ENCODE measurements at places on chromosomes 5 and 9.

GRCh38 chr9:16045651-16046280, 492.9 kb downstream of the CCDC171 start:
- H3K4me1 ChIP-seq = peaks cover 11% of the 10 kb centered on the region
- no peak for DNase-seq
- H3K27ac ChIP-seq = no peak overlapping the region
- H3K36me3 ChIP-seq = peaks cover 4% of the 10 kb centered on the region
- H3K27me3 ChIP-seq = no peaks in the 10 kb centered on the region

DNA sequence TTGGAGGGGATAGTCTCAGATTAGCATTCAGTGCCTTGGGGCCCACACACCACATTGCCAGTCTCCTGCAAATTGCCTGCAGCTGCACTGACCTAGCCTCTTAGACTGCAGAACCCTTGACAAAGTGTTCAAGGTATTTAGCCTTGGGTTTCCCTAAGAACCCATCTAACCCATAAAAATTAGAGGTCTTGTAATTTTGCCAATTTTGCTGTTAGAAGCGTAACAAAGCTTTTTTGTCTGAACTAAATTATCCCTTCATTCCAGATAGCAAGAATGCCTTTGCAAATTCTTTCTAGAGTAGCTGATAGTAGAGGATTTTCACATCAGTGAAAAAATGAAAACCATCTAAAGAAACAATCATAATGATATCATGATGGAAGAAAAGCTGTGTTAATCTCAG, 74.0 kb upstream of the CCNG1 start:
- H3K4me3 ChIP-seq = no peak overlapping the region
- H3K36me3 ChIP-seq = no peaks in the 10 kb centered on the region
- H3K4me1 ChIP-seq = no peaks in the 10 kb centered on the region
- H3K27ac ChIP-seq = no peak overlapping the region
- DNase-seq = no peak

- no peaks in the 10 kb centered on the region for H3K4me1 ChIP-seq
- no peak for DNase-seq
- H3K27ac ChIP-seq = peak overlapping the region; percentile 45
- no peaks in the 10 kb centered on the region for H3K27me3 ChIP-seq
- no peak overlapping the region for H3K4me3 ChIP-seq
- H3K36me3 ChIP-seq = no peaks in the 10 kb centered on the region
These were observed 43.6 kb upstream of the DHFR start for GRCh38 chr5:80698369-80698768.

DNA sequence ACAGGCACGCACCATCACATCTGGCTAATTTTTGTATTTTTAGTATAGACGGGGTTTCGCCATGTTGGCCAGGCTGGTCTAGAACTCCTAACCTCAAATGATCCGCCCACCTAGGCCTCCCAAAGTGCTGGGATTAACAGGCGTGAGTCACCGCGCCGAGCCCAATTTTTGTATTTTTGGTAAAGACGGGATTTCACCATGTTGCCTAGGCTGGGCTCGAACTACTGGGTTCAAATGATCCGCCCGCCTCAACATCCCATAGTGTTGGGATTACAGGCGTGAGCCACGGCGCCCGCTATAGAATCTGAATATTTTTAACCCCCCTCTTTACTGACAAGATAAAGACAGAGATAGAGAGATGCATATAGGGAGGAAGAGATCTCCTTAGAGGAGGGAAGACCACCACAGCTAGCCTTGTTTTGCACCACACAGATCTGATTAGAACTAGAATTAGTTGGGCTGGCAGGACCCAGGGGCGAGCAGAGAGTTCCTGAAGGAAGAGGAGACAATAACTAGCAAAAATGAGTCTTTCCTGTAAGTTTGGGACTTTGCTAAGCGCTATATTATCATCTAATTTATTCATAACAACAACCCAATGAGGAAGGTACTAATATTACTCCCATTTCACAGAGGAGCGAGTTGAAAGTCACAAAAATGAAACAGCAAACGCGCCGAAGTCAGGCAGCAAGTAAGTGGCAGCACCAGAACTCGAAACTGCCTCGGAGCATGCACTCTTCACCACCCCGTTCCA, 1.5 kb upstream of the ANKHD1 start:
- H3K4me1 ChIP-seq = peaks cover 23% of the 10 kb centered on the region
- no peaks in the 10 kb centered on the region for H3K27me3 ChIP-seq
- H3K36me3 ChIP-seq = no peaks in the 10 kb centered on the region
- H3K27ac ChIP-seq = peak overlapping the region; percentile 45
- H3K4me3 ChIP-seq = peak overlapping the region; percentile 94

- H3K27me3 ChIP-seq = no peaks in the 10 kb centered on the region
- DNase-seq = no peak
- H3K27ac ChIP-seq = peak overlapping the region; percentile 30
- H3K4me1 ChIP-seq = peaks cover 28% of the 10 kb centered on the region
- H3K4me3 ChIP-seq = no peak overlapping the region
These were observed 263.5 kb upstream of the ANKRD55 start for GRCh38 chr5:56496581-56497063.

DNA sequence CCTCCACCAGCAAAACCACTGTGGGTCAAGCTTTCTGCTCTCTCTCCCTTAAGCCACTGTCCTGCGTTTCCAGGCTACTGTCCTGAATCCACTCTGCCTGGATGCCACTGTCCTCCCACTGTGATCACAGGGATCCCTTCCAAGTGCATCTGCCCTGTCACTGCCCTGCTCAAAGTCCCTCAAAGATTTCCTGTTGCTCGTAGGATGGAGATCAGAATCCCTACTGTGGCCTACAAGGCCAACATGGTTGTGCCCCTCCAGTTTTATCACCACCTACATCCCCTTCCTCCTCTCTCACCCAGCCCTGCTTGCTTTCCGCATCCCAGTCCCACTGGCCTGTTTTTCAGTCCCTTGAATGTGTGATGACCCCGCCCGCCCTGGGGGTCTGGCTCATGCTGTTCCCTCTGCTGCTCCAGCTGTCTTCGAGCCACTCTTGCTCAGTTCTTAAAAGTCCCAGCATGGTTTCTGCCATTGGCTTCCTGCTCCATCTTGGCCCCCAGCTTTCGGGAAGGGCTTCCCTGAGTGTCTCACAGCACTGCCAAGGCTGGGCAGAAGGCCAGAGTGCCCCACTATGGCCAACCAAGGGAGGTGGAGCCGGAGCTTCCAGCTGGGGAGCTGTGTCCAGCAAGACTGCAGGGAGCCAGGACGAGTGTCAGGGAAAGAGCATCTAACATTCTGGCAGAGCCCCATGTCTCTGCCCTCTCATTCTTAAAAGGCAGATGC, 12.9 kb upstream of the FRRS1L start:
- no peak for DNase-seq
- H3K36me3 ChIP-seq = no peaks in the 10 kb centered on the region
- peaks cover 6% of the 10 kb centered on the region for H3K27me3 ChIP-seq
- no peak overlapping the region for H3K27ac ChIP-seq

- H3K36me3 ChIP-seq = no peaks in the 10 kb centered on the region
- H3K4me3 ChIP-seq = no peak overlapping the region
- H3K27me3 ChIP-seq = no peaks in the 10 kb centered on the region
- H3K4me1 ChIP-seq = peaks cover 9% of the 10 kb centered on the region
These were observed 122.1 kb upstream of the MAP3K1 start for GRCh38 chr5:56693220-56693579.

GRCh38 chr9:22116758-22117157, 107.7 kb upstream of the CDKN2B start:
- H3K27me3 ChIP-seq = peaks cover 11% of the 10 kb centered on the region
- no peak overlapping the region for H3K27ac ChIP-seq
- no peak overlapping the region for H3K4me3 ChIP-seq
- DNase-seq = no peak

- H3K27me3 ChIP-seq = no peaks in the 10 kb centered on the region
- H3K27ac ChIP-seq = no peak overlapping the region
- DNase-seq = no peak
- no peaks in the 10 kb centered on the region for H3K4me1 ChIP-seq
These were observed 93.6 kb downstream of the SH3TC2 start for GRCh38 chr5:148969291-148969690.

GRCh38 chr5:149015126-149015525, 47.7 kb downstream of the SH3TC2 start:
- H3K4me1 ChIP-seq = peaks cover 17% of the 10 kb centered on the region
- no peak overlapping the region for H3K4me3 ChIP-seq
- H3K27me3 ChIP-seq = no peaks in the 10 kb centered on the region
- H3K36me3 ChIP-seq = no peaks in the 10 kb centered on the region

GRCh38 chr9:13732290-13732689, 452.8 kb upstream of the MPDZ start:
- no peaks in the 10 kb centered on the region for H3K36me3 ChIP-seq
- no peak overlapping the region for H3K4me3 ChIP-seq
- H3K27me3 ChIP-seq = peaks cover 2% of the 10 kb centered on the region

- DNase-seq = no peak
- no peak overlapping the region for H3K4me3 ChIP-seq
- H3K4me1 ChIP-seq = no peaks in the 10 kb centered on the region
- H3K27me3 ChIP-seq = peaks cover 18% of the 10 kb centered on the region
These were observed 296.3 kb upstream of the SMARCA2 start for GRCh38 chr9:1718836-1719235.

- H3K27ac ChIP-seq = no peak overlapping the region
- DNase-seq = no peak
- H3K4me1 ChIP-seq = peaks cover 9% of the 10 kb centered on the region
- H3K4me3 ChIP-seq = no peak overlapping the region
These were observed 79.4 kb upstream of the DIRAS2 start for GRCh38 chr9:90722071-90722470.

- H3K4me3 ChIP-seq = no peak overlapping the region
- no peak overlapping the region for H3K27ac ChIP-seq
- H3K4me1 ChIP-seq = no peaks in the 10 kb centered on the region
- DNase-seq = no peak
These were observed 359.3 kb downstream of the LRRC70 start for GRCh38 chr5:62937661-62938558.

DNA sequence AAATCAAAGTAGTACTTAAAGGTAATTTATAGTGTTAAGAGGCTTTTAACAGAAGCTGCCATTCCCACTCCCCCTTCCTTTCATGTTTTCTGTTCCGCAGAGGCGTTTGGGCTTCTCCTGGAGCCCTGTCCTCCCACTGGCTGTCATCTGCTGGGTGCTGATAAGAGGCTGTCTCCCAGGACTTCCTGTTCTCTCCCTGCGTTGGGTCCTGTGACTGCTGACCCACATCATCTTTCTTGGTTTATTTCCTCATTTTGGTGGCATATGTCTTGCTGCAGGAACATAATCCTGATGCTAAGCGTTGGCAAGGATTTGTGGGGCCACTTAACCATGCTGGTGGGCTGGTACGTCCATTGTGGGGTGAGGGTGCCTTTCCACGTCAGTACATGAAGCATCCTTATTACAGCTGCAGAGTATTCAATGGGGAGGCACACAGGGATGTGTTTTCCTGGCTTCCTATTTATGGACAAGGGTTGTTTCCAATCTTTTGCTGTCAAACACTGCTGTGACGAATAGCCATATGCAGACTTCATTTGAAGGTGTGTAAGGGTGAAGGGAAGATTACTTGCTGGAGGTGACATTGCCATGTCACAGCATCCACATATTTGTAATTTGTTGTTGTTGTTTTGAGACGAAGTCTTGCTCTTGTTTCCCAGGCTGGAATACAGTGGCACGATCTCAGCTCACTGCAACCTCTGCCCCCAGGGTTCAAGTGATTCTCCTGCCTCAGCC, 22.3 kb upstream of the RNF130 start:
- no peaks in the 10 kb centered on the region for H3K36me3 ChIP-seq
- no peak for DNase-seq
- no peaks in the 10 kb centered on the region for H3K27me3 ChIP-seq
- H3K4me1 ChIP-seq = peaks cover 12% of the 10 kb centered on the region
- no peak overlapping the region for H3K27ac ChIP-seq
- H3K4me3 ChIP-seq = no peak overlapping the region

DNA sequence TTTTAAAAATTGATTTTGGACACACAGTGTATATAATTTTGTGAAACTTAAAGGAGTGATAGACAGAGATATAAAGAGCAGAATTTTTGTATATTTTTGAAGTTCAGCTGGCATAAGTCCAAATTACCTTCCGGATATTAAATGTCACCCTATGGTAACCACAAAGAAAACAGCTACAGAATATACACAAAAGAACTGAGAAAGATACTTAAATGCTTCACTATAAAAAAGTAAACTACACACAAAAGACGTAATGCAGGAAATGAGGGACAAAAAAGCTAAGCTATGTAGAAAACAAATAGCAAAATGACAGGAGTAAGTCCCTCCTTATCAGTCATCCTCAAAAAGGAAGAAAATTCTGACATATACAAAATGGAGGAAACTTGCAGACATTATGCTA, 29.4 kb downstream of the HACD4 start:
- no peak overlapping the region for H3K27ac ChIP-seq
- no peak overlapping the region for H3K4me3 ChIP-seq
- no peak for DNase-seq
- H3K4me1 ChIP-seq = no peaks in the 10 kb centered on the region

- H3K27me3 ChIP-seq = peaks cover 9% of the 10 kb centered on the region
- H3K36me3 ChIP-seq = peaks cover 5% of the 10 kb centered on the region
- no peaks in the 10 kb centered on the region for H3K4me1 ChIP-seq
- DNase-seq = no peak
These were observed 55.8 kb downstream of the ZNF354C start for GRCh38 chr5:179115845-179116524.

DNA sequence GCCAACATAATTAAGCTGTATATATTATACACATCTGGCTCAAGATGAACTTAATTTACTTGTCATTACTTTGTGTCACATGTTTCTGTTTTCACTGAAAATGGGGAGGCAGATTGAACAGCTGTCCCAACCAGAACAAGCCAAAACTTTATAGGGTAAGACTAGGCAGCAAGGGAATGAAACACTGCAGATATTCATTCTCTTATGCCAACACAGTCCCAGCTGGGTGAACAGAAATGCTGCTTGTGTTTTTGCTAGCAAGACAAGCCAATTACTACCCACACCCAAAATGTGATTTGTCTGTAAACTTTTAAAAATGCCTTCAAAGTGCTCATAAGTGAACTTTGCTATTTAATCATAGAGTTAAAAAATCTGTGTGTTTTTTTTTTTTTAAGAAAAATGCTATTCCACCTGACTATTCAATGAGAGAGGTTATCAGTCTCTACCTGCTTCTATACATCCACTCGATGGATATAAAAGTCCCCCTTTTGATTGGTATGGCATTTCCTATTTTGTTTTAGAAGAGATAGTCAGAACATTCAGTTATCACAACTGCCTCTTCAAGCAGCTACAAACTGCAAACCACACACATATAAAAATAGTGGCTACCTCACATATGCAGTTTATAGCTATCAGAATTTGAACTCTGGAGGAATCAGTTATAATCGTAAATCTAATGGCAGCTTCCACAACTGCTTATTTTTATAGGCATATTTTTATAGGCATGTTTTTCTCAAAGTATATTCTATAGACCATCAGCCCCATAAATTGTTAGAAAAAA, 91.9 kb upstream of the PPP1R2B start:
- no peaks in the 10 kb centered on the region for H3K4me1 ChIP-seq
- H3K27me3 ChIP-seq = no peaks in the 10 kb centered on the region
- no peaks in the 10 kb centered on the region for H3K36me3 ChIP-seq
- no peak for DNase-seq
- no peak overlapping the region for H3K4me3 ChIP-seq

DNA sequence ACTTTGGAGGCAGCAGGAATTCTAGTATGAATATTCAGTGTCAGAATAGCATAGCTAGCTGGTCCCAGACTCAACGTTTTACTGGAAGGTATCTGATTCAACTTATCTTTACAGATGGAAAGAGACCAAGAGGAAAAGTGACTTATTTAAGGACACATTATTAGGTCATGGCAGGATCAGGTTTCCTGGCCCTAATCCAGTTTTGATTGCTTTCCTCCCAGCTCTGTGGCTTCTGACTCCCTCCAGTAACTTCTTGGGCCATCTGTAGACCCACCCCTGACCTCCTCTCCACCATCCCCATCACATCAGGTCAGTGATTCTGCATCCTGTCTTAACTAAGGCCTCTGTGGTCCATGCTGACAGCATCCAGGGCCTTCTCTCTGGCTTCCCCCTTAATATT, 38.4 kb downstream of the SH3TC2 start:
- H3K36me3 ChIP-seq = peaks cover 2% of the 10 kb centered on the region
- no peaks in the 10 kb centered on the region for H3K27me3 ChIP-seq
- H3K4me1 ChIP-seq = peaks cover 11% of the 10 kb centered on the region
- no peak for DNase-seq
